ENCODE measurements at places on chromosomes 4 and X. TPM values are rescaled to one million over a fixed set of nuclear protein-coding genes. Genes with fewer than 3 reads are reported as not detected.

Gene S100P
- total RNA-seq, result 0.34 TPM

Gene FMR1NB
- total RNA-seq, result not detected

Gene FRMPD3
- not detected for total RNA-seq

Gene MXRA5
- 2.1 TPM for total RNA-seq

Gene GPR82
- total RNA-seq, result not detected

Gene RS1
- not detected for total RNA-seq

Gene ACSL1
- total RNA-seq, result 1,106 TPM

Gene SPANXN3
- not detected for total RNA-seq

Gene KLHL13
- 4.5 TPM for total RNA-seq

Gene PLXNB3
- total RNA-seq, result 0.27 TPM

Gene IL9R
- not detected for total RNA-seq

DNA sequence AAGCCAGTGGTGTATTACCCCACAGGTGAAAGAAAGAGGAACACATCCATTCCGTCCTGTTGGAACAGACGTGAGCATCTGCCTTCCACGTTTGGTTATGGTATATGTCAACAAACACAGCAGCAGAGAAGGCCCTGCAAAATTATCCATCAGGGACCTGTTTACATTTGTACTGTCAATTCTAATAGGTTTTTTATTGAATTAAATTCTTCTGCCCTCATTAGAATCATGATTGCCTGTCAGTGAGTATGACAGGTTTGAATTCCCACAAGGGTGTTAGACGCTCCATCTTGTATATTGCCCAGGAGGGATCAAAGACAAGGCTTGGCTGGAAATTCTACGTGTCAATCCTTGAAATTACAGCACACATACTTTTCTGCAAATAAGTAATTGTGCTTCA lies 339.9 kb upstream of the NOCT start:
- H3K27ac ChIP-seq, result no peak overlapping the region
- no peaks in the 10 kb centered on the region for H3K27me3 ChIP-seq
- H3K36me3 ChIP-seq, result no peaks in the 10 kb centered on the region

- no peak overlapping the region for H3K27ac ChIP-seq
- H3K4me1 ChIP-seq, result no peaks in the 10 kb centered on the region
- no peak overlapping the region for H3K4me3 ChIP-seq
- no peaks in the 10 kb centered on the region for H3K36me3 ChIP-seq
- no peak for DNase-seq
- H3K27me3 ChIP-seq, result no peaks in the 10 kb centered on the region
Measured at GRCh38 chr4:38993683-38994082, 38.5 kb downstream of the TMEM156 start.

- DNase-seq, result no peak
- no peaks in the 10 kb centered on the region for H3K27me3 ChIP-seq
- H3K36me3 ChIP-seq, result no peaks in the 10 kb centered on the region
- H3K27ac ChIP-seq, result no peak overlapping the region
Measured at GRCh38 chr4:94695384-94695783, 62.4 kb upstream of the BMPR1B start.

DNA sequence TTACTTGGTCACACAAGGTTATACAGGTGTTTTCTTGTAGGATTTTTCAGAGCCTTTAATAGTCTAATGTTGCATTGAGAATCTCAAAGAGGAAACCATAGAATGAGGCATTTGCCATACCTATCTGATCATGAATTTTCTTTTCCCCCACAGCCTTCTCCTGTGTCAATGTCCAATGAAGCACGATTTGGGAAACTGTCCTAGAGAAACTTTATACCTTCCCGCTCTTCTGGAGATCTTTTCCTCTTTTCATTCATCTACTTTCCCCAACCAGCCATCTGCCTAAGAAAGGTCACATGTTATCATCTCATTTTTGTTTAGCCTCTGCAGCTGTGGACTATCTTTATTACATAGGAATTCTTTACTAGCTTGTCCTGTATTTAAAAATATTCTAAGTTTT lies 19.9 kb downstream of the VSIG4 start:
- H3K27me3 ChIP-seq, result no peaks in the 10 kb centered on the region
- no peak for DNase-seq
- H3K36me3 ChIP-seq, result no peaks in the 10 kb centered on the region
- no peaks in the 10 kb centered on the region for H3K4me1 ChIP-seq

- no peaks in the 10 kb centered on the region for H3K4me1 ChIP-seq
- H3K4me3 ChIP-seq, result no peak overlapping the region
- H3K36me3 ChIP-seq, result no peaks in the 10 kb centered on the region
- DNase-seq, result no peak
- H3K27me3 ChIP-seq, result no peaks in the 10 kb centered on the region
Measured at GRCh38 chrX:123291623-123292022, 107.5 kb downstream of the GRIA3 start.

GRCh38 chr4:1624519-1624910 lies 59.6 kb downstream of the FAM53A start:
- no peaks in the 10 kb centered on the region for H3K4me1 ChIP-seq
- H3K27ac ChIP-seq, result no peak overlapping the region
- no peak overlapping the region for H3K4me3 ChIP-seq
- DNase-seq, result no peak
- no peaks in the 10 kb centered on the region for H3K36me3 ChIP-seq

- H3K4me3 ChIP-seq, result no peak overlapping the region
- DNase-seq, result no peak
- H3K4me1 ChIP-seq, result peaks cover 17% of the 10 kb centered on the region
- H3K27me3 ChIP-seq, result no peaks in the 10 kb centered on the region
- H3K36me3 ChIP-seq, result no peaks in the 10 kb centered on the region
Measured at GRCh38 chr4:125387770-125388169, 73.0 kb downstream of the FAT4 start.

DNA sequence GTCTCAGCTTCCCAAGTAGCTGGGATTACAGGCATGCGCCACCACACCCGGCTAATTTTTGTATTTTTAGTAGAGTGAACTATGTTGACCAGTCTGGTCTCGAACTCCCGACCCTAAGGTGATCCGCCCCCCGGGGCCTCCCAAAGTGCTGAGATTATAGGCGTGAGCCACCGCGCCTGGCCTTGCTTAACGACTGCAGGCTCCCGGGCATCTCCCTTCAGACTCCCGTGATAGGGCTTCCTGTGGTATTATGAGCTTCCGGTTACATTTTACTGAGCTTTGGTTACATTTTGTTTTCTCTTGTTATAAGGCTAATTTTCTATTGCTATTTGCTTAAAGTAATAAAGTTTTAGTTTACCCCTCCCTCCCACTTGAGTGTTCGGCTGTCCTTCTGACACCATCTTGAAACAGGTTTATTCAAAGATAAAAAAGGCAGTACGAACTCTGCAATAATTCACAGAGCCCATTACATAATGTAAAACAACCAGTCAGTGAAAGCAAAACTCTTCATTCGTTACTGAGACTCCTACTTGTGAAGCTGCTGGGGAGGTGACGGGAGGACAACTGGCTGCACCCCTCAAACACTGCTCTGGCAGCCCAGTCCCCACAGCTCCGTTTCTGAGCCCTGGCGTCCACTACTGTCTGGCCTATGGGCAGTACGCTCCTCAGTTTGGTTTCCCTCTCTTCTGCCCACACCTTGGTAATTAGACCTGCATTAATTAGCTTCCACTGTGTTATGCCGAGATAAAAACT lies 795.7 kb upstream of the SLIT2 start:
- H3K27ac ChIP-seq, result no peak overlapping the region
- no peaks in the 10 kb centered on the region for H3K4me1 ChIP-seq
- no peak for DNase-seq
- no peaks in the 10 kb centered on the region for H3K36me3 ChIP-seq

GRCh38 chr4:173333658-173334084 lies 487 bp downstream of the HMGB2 start:
- peak; percentile 54 for DNase-seq
- H3K27ac ChIP-seq, result peak overlapping the region; percentile 98
- peaks cover 12% of the 10 kb centered on the region for H3K4me1 ChIP-seq
- H3K27me3 ChIP-seq, result no peaks in the 10 kb centered on the region
- H3K4me3 ChIP-seq, result peak overlapping the region; percentile 92
- H3K36me3 ChIP-seq, result no peaks in the 10 kb centered on the region

DNA sequence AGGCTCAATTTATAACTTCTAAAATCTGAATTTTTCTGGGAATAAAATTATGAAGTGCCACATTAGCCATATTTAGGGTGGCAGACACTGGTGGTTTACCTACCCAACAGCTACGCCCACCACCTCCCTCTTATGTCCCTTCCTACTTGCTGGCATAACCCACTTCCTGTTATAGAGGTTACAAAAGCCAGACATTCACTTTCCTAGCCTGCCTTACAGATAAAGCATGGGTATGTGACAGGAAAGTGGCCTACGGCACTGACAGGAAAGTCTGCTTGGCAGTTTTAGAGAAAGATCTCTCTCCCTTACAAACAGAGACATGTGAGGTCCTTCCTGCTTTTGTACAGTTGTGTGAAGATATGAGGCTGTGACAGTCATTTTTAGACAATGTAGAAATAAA lies 12.4 kb downstream of the DDX53 start:
- H3K27me3 ChIP-seq, result no peaks in the 10 kb centered on the region
- H3K4me1 ChIP-seq, result no peaks in the 10 kb centered on the region
- H3K36me3 ChIP-seq, result no peaks in the 10 kb centered on the region
- H3K4me3 ChIP-seq, result no peak overlapping the region

- no peaks in the 10 kb centered on the region for H3K4me1 ChIP-seq
- no peak overlapping the region for H3K27ac ChIP-seq
- no peaks in the 10 kb centered on the region for H3K27me3 ChIP-seq
- H3K36me3 ChIP-seq, result no peaks in the 10 kb centered on the region
- H3K4me3 ChIP-seq, result no peak overlapping the region
Measured at GRCh38 chr4:76758290-76758882, 139.6 kb downstream of the SOWAHB start.

- no peaks in the 10 kb centered on the region for H3K27me3 ChIP-seq
- no peak overlapping the region for H3K4me3 ChIP-seq
- no peaks in the 10 kb centered on the region for H3K4me1 ChIP-seq
- DNase-seq, result no peak
- no peak overlapping the region for H3K27ac ChIP-seq
Measured at GRCh38 chr4:135240796-135241195, 1039.2 kb upstream of the PABPC4L start.

DNA sequence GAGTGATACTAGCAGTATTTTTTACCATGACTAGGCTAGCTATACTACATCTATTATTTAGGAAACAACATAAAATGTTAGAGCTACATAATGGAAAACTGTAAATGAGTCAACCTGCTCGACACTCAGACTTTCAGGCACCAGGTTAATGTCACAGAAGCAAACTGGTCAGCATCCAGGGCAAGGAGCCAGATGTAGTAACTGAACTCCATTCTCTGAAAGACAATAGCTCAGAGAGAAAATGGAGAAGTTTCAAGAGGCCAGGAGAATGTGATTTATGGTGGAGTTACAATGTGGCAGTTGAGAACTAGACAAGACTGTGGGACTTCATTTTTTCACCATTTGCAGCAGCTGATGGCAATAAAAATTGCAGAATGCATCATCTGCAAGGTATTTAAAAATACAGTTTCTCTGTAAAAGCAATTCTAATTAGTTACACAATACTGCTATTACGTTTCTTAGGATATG lies 342.7 kb upstream of the PABPC4L start:
- H3K4me3 ChIP-seq, result no peak overlapping the region
- H3K36me3 ChIP-seq, result no peaks in the 10 kb centered on the region
- no peaks in the 10 kb centered on the region for H3K4me1 ChIP-seq
- no peaks in the 10 kb centered on the region for H3K27me3 ChIP-seq

All from psoas muscle (tissue), 8 donors.